Endothelial cell (in vitro differentiated cells): ENCODE measurements at places on chromosomes 16 and 17. TPM values are rescaled to one million over a fixed set of nuclear protein-coding genes. Genes with fewer than 3 reads are reported as not detected.

The EFNB3 gene
- 61.9 TPM for total RNA-seq

The RMI2 gene
- 10.5 TPM for total RNA-seq

The ATPAF2 gene
- total RNA-seq = 24.7 TPM

The CD300LF gene
- not detected for total RNA-seq

The KRTAP4-9 gene
- total RNA-seq = not detected

The KRT28 gene
- total RNA-seq = not detected

The TVP23C gene
- total RNA-seq = 23.1 TPM

The SLC6A2 gene
- not detected for total RNA-seq

The RNF43 gene
- total RNA-seq = 0.56 TPM

The UMOD gene
- not detected for total RNA-seq

The GNGT2 gene
- 2.1 TPM for total RNA-seq

The ZNF830 gene
- 18.5 TPM for total RNA-seq

The CLDN7 gene
- 65.7 TPM for total RNA-seq

The COX10 gene
- total RNA-seq = 12.5 TPM

The SEPTIN12 gene
- 11.5 TPM for total RNA-seq
